Left ventricle myocardium superior (tissue), 1 donor: ENCODE measurements at places on chromosomes 3 and 15. TPM values are rescaled to one million over a fixed set of nuclear protein-coding genes. Genes with fewer than 3 reads are reported as not detected.

DNA sequence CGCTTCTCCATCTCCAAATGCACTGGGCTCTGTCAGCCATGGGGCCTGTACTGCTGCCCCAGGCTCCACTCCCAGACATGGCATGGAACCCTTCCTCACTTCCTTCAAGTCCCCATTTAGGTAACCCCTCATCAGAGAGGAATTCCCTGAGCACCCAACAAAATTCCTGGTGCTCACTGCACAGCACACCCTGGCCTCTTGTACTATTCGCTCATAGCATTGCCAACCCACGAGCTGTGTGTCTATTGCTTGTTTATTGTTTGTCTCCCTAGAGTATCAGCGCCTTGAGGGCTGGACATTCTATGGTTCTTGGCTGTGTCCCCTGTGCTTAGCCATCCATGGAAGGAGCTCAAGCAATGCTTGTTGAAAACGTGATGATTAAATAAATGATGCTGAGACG lies 46.1 kb upstream of the SLCO2A1 start:
- DNase-seq, result no peak

- no peak for DNase-seq
These were observed 380.3 kb upstream of the CBLB start for GRCh38 chr3:106249159-106249558.

DNA sequence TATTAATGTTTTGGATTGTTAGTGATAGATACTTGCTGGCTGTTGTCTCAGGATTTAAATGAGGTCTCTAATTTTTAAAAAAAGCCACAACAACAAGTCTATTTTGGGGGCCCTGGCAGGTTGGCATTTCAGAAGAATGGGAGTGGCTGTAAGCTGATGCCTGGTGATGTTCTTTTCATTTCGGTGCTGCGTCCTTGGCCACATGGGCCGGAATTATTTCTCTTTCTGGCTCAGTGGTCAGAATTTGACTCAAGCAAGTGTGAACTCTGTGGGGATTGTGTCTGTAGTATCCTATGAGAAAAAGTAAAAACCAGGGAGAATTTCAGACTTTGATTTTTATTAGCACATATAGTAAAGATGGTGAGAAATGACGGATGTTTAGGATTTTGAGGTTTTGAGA lies 203.0 kb downstream of the AKAP13 start:
- DNase-seq, result peak; percentile 49

- no peak for DNase-seq
These were observed 53.1 kb upstream of the SLC7A14 start for GRCh38 chr3:170638988-170639387.

DNA sequence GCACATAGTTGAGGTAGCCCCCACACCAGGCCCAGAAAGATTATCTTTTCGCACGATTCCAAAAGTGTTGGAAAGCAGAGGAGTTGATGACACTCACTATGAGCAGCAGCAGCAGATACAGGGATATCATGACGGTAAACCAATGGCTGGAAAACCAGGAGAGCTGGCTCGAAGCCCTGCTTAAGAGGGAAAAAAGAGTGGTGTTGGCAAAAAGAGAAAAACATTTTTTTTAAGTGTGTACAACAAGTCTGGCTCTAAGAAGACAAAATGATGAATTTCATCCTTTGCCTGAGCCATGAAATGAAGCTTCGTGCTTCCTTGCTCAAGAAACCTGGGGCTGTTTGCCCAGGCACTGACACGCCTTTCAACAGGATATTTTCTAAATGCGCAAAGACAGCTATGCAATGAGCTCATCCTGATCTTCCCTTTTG lies 27.3 kb downstream of the PARP16 start:
- DNase-seq, result peak; percentile 59

DNA sequence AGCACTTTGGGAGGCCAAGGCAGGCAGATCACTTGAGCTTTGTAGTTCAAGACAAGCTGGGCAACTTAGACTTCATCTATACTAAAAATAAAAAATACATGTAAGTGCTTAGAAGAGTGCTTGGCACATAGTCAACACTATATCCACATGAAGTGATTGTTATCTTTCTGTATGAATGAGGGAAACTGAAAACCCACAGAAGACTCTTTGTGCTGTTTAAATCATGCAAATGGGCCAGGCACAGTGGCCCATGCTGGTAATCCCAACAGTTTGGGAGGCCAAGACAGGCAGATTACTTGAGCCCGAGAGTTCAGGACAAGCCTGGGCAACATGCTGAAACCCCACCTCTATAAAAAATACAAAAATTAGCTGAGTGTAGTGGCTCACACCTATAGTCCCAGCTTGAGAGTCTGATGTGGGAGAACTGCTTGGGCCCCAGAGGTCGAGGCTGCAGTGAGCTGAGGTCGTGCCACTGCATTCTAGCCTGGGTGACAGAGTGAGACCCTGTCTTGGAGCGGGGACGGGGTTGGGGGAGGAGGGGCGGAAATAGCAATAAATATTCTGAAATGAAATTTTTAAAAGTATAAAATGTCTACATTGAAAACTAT lies 129.7 kb downstream of the NR2E3 start:
- no peak for DNase-seq

DNA sequence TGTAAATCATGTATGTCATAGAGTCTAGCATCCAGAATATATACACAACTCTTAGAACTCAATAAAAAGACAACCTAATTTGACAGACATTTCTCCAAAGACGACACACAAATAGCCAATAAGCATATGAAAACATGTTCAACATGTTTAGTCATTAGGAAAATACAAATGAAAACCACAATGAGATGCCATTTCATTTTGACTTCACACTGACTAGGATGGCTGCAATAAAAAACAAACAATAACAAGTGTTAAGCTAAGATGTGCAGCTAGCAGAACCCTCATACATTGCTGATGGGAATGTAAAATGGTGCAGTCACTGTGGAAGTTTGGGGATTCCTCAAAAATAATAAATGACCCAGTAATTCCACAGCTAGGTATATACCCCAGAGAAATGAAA lies 16.4 kb downstream of the SPG11 start:
- no peak for DNase-seq

GRCh38 chr3:134357914-134358811 lies 16.1 kb downstream of the AMOTL2 start:
- peak; percentile 46 for DNase-seq

DNA sequence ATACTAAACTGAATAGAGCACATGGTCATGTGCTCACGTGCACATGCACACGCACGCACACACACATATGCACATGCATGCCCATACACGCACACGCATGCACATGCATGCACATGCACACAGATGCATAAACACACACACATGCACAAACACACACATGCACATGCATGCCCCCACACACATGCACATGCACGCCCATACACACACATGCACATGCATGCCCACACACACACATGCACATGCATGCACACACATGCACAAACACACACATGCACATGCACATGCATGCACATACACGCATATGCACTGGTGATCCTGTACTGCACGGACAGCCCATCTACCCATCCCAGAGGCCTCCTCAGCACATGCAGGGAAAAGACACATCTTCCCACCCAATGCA lies 426.6 kb downstream of the OCA2 start:
- DNase-seq, result no peak

Gene NR2C2
- total RNA-seq, result 31.8 TPM

Gene SLC38A3
- 10.4 TPM for total RNA-seq

Gene TMCO5A
- not detected for total RNA-seq

Gene C15orf40
- total RNA-seq, result 8.8 TPM

Gene OR5K2
- not detected for total RNA-seq

Gene NCBP2
- 31.0 TPM for total RNA-seq

Gene GPR160
- total RNA-seq, result 1.0 TPM

Gene C3orf22
- total RNA-seq, result not detected

Gene ZNF660
- total RNA-seq, result 0.92 TPM

Gene ZNF620
- total RNA-seq, result 1.7 TPM

Gene POLQ
- 0.79 TPM for total RNA-seq

Gene PLIN1
- total RNA-seq, result 4.7 TPM

Gene TRH
- not detected for total RNA-seq

Gene MYD88
- 7.5 TPM for total RNA-seq
